Stimulated activated CD4-positive, alpha-beta T cell treated with anti-CD3 and anti-CD28 coated beads, TNF-alpha, amount 100 ng/mL, for 4 hours (primary cell): ENCODE measurements at places on chromosomes 5 and 9.
A peak's percentile ranks its signal among the peaks of the same experiment; 100 is the strongest.

GRCh38 chr5:144582066-144582465 lies 411.4 kb downstream of the KCTD16 start:
- DNase-seq, result no peak

GRCh38 chr5:62564101-62564500 lies 14.5 kb upstream of the LRRC70 start:
- DNase-seq, result no peak

- no peak for DNase-seq
Measured at GRCh38 chr5:93100976-93101375, 480.0 kb downstream of the NR2F1-AS1 start.

GRCh38 chr9:73116880-73117279 lies 34.8 kb upstream of the ANXA1 start:
- DNase-seq, result no peak

- DNase-seq, result no peak
Measured at GRCh38 chr5:132076202-132076830, 2.7 kb downstream of the CSF2 start.

DNA sequence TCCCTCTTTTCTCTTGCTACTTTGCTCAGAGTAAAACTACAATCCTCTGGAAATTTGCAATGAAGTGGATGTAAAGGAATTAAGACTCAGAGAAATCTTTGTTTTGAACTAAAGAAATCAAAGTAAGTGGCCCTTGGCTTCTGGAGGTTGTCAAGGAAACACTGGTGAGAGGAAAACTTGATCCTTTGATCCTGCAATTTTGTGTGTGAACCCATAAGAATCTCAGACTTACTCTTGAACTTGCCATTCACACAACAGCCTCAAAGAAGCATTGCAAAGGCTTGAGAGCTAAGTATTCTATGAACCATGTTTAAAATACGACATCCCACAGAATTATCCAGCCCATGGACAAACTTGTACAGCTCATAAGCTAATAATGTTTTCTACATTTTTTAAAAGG lies 827.5 kb downstream of the TAF11L14 start:
- DNase-seq, result no peak

DNA sequence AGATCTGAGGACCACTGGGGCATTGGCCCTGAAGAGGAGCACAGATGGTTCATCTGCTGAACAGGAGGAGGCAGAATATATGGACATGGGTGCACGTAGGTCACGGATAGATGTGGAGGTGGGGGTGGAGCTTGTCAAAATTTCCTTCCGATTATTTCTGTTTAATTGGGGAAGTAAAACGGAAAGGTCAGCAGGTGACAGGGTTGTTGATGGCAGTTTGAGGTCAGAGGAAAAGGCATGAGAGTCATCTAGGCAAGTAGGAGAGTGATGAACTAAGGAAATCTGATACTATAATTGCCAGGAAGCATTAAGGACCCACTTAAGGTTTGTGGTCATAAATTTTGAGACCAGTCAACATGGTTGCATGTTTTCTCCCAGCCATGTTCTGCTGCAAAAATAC lies 8.4 kb upstream of the FAM81B start:
- no peak for DNase-seq

DNA sequence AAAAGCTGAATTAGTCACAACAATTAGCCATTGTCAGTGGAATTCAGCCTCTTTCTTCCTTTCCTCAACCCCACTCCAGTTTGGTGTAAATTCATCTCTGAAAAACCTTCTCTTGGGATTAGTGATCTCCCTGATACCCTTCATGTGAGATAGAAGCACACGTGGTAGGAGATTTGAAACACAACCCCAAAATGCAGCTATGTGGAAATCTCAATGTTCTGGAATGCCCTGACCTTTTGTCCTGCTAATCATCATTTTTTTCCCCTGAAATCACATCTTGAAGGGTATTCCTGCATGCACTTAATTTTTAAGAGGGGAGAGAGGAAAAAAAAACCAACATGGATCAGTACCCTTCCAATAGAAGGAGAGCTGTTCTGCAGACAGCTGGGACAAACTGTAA lies 612.6 kb downstream of the EBF1 start:
- DNase-seq, result no peak

- DNase-seq, result no peak
Measured at GRCh38 chr5:148748702-148749392, 77.6 kb upstream of the ADRB2 start.

GRCh38 chr5:172283020-172283861 lies at the start of gene UBTD2:
Gene UBTD2, minus strand, starts transcription at chr5:172283764. Its CDS starts 99 bp downstream, at chr5:172283665.
- DNase-seq, result peak; percentile 57

DNA sequence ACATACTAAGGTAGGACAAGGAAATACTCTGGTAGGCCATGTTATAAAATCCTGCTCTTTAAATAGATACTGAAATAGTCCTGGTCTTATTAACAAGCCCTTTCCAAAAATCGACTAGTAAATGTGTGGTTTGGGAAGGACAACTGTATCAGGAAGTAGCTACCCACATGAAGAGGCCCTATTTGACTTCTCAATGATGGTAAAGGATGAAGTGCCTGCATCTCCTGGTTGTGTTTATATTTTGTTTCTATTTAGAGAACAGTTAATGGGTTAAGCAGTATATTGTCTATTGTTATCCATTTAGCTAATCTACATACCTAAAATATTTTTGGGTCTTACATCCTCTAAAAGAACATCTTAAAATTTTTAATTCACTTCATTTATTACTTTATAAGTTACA lies 12.5 kb downstream of the GDF9 start:
- no peak for DNase-seq

DNA sequence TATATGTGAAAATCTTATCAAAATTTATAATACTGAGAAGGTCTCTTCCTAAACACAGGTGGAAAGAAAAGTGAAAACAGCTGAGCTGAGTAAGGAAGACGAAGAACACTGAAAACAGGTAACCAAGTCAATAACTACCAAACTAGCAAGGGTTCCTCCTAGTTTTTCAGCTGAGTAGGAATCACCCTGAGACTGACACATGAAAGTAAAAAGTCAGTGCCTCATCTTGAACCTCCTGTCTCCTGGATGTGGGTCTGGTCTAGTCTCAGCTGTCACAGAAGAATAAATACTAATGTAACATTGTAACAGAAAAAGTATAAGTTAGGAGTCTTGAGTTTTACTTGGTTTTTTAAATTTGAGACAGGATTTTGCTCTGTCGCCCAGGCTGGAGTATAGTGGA lies 121.0 kb downstream of the MEF2C start:
- DNase-seq, result no peak

DNA sequence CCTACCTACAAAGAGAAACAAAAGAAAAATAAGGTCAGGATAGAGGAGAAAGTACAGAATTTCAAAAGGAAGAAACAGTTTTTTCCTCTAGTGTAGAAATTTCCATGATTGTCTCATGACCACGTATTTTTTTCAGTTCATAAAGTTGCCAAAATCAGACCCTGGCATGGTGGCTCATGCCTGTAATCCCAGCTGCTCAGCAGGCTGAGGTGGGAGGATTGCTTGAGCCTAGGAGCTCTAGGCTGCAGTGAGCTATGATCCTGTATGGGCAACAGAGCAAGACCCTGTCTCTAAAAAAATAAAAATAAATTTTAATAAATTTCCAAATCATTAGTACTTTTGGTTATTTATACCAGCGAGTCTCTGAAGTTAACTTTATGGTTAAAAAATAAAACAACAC lies 37.8 kb downstream of the CWC27 start:
- no peak for DNase-seq

GRCh38 chr9:87095951-87096350 lies 148.6 kb upstream of the GAS1 start:
- no peak for DNase-seq

- no peak for DNase-seq
Measured at GRCh38 chr9:113409481-113409880, 994 bp downstream of the POLE3 start.

DNA sequence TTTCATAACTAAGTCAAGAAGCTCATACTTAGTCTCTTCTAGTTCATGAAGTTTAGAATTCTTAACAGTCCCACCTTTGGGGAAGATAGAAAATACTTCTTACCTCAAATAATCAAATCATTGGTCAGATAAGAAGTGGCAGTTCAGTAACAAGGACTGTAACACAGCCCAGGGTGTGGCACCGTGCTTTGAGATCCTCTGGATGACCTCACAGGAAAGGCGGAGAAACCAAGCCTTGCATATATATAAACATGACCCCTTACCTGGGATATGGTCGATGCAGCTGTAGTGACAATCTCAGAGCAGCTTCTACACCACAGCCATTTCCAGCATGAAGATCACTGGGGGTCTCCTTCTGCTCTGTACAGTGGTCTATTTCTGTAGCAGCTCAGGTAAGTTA lies at the start of gene SPINK7:
TSS of gene SPINK7 (plus strand) at position 271 of the 400 bp plus-strand sequence. CDS start at position 332, 61 bp downstream.
- no peak for DNase-seq

- DNase-seq, result no peak
Measured at GRCh38 chr5:176812269-176813259, 2.2 kb downstream of the UNC5A start.

- no peak for DNase-seq
Measured at GRCh38 chr9:36749461-36749860, 176.8 kb downstream of the MELK start.

GRCh38 chr9:108724652-108725051 lies 131.1 kb downstream of the ACTL7B start:
- no peak for DNase-seq

DNA sequence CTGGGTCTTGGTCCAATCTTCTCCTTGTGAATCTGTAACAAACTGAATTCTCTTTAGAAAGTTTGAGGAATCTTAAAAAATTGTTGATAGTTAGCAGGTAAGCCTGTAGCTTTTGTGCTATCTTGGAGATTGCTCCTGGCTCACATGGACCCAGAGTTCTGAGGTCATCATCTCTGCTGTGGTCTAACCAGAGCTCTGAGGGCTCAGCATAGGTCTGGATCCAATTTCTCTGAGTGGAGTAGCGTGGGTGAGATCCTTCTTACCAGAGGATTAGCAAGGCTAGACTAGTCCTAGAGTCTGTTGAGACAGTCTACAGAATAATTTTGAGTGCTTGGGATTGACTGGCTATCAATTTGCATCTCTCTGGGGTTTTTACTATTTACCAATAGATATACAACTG lies 60.5 kb upstream of the IL6ST start:
- DNase-seq, result no peak

- DNase-seq, result peak; percentile 28
Measured at GRCh38 chr9:447230-448025, 232.8 kb downstream of the DOCK8 start.

GRCh38 chr5:150021491-150022157 lies 21.1 kb downstream of the HMGXB3 start:
- no peak for DNase-seq

DNA sequence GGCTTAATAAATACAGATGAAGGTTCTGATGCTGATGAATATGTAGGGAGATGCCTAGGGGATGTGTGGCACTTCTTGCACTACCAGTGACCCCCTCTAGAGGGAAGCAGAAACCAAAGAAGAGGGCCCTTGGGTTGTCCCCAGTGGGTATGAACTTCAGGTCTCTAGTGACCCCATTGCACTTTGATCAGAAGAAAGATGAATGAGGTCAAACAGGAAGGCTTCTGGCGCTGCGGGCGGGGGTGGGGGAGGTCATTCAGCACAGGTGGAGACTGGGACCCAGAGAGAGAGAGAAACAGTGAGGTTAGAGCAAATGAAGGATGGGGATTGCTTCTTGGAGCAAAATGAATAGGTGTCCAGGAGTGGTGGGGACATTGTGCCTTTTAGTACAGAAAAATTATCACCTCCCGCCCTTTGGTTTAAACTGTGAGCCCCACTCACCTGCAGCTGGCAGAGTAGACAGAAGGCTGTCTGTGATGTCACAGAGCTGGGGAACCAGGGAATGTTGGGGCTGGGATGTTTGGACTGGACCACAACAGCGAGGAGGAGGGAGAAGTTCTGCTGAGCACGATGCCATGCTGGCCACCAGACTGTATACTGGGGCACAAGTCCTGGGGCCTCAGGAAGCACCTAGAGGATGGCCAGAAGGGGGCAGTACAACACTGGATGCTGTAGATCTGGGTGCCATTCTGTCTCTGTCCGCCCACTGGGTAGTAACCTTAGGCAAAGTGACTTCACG lies at the start of gene TEX48:
TSS of gene TEX48 (minus strand) at position 599 of the 739 bp plus-strand sequence. CDS start 10,469 bp downstream, outside the sequence.
- DNase-seq, result peak; percentile 54

DNA sequence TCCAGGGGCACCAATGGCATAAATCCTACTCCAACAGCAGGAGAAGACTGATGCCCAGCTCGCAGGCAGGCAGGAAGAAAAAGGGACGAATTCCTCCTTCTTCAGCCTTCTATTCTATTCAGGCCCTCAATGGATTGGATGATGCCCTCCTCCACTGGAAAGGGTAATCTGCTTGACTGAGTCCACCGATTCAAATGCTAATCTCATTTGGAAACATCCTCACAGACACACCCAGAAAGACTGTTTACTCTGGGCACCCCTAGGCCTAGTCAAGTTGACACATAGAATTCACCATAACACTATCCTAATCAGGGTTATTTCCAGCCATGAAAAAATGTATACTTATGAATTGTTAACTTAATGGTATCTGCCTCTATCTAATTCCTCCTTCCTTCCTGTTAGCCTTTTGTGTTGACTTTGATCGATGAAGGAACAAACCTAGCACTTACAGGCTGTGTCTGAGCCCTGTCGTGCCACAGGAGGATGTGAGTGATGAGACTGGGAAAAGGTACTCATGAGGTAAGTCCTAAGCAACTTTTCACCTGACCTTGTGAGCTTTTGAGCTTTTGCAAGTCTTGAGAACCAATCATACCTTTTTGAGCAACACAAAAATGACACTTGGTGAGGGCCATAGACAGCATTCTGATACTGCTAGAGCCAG lies 36.5 kb downstream of the FOXD1 start:
- no peak for DNase-seq

DNA sequence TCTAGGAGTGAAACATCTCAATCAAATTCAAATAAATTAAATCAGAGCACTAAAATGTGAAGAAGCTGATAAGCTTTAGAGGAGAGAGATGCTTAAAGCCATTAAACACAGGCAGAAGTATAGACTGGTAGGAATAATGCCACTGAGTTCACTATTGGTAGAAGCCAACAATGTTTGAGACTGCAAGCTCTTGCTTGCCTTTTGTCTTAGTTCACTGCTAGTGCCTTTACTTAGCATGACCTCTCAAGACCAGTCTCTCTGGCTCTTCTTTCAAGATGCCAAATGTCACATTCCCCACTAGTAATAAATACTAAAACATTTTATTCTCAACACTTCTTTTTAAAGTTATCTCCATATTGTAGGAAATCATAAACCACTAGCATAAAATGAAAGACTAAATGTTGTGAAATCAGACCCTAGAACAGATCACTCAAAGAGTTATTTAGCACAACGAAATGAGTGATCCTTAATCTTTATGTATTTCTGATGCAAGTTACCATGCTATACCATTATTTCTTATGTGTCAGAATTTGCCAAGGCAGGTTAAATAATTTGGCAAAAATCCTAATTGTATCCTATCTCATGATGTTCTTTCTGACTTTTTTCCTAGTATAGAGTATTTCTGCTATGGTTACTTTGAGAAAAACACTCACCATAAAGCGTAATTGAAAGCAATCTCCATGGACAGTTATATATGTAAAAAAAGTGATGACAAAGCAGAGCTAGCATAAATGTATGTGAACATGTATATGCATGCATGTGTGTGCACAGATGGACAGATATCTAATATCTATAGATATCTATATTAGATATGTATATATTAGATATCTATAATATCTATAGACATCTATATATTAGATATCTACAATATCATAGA lies 57.5 kb downstream of the PJA2 start:
- no peak for DNase-seq
